ENCODE measurements at places on chromosomes 5 and 9.

DNA sequence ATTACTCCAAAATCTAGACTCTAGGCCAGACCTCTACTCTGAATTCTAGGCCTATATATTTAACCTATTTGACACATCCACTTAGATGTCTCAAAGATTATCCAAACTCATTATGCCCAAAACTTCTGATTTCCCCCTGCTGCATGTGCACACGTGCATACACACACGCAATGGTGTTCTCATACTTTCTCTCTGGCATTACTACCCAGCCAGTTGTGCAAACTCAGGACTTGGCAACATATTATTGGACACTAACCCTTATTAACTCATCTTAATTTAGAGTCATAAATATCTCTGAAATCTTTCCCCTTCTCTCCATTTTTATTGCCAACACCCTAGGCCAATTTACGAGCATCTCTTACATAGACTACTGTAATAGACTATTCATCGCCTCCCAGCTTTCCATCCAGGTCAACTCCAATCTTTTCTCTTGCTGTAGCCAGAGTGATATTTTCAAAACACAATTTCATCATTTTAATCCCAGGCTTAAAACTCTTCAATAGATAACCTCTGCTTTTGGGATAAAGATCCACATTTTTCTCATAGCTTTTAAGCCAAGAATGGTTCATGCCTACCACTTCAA lies 141.2 kb upstream of the VLDLR start:
- DNase-seq: no peak

DNA sequence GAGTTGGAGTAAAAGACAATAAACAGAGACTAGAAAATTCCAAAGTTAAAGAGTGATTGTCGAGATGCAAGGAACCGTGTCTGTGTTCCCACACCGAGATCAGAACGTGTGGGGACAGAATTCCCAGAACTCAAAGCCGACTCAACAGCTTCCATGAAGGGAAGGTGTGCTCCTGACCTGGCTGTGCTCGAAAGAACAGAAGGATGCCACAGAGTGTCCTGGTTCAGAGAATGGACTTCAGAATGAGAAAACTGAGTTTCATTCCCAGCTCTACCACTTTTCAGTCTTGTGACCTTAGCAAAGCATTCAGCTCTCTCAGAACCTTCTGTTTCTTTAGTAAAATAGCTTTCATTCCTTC lies 420.0 kb upstream of the SLC30A5 start:
- DNase-seq: no peak

DNA sequence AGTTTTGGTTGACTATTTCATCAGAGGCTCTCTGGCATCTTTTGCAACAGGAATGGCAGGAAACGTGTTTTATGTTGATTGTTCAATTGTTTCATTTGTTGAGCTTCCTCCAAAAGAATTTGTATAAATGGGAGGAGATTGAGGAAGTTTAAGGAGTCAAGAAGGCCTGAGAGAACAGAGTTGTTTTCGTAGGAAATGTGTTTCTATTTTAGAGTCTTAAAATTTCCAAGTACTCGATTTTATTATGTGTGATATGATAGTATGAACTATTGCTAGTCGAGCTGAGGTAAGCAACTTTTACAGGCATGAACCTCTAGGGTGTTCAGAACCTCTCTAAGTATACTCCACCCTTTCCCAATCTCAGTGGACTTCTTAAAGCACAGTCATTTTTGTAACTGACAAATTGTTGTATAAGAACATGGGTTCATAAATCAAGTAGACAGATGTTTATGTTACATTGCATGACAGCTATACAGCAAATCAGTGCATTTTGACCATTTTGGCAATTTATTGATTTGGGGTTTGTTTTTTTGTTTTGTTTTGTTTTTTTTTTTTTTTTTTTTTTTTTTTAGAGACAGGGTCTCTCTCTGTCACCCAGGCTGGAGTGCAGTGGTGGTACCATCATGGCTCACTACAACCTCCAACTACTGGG lies 47.4 kb downstream of the POLK start:
- DNase-seq: no peak

DNA sequence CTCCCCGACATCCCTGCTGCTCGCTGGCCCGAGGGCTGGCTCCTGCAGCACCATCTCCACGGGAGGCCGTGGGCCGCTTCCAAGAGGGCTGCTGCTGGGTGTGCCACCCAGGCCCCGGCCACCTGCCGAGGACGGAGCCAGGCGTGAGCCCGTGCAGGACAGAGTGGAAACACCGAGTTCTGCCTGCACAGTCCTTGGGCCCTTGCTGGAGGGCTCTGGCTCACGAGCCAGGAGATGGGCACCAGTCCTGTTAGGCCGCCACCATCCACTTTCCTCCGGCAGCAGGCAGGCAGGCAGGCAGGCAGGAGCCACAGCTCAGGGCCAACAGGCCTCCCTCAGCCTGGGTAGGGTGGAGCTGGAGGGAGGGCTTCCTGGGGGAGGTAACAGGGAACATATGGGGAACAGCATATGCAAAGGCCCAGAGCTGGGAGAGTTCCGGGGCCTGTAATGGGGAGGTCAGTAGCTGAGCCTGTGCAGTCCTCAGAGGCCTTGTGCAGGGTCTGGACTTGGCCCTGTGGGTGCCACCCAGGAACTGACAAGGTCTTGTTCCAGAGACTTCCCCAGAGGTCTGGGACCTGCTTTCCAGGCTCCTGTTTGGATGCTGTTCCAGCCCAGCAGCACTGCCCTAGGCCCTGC lies 31.9 kb downstream of the RXRA start:
- no peak for DNase-seq

GRCh38 chr5:37836592-37837413 lies 3.0 kb downstream of the GDNF start:
- no peak for DNase-seq

DNA sequence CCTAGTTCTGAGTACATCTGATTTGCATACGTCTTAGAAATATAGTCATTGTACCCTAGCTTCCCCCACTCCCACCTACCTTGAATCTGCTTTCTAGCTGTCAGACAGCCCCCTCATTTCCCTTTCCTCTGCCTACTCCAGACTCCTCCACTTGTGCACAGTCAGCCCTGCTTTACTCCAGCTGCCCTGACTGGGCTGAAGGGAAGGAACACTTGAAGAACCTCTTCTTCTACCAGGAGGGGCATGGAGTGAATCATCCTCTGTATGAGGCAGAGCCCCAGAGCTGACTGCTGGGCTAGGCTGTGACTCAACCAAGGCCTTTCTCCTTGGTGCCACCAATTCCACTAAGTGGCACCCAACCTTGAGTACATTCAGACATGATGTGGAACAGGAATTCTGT lies 18.1 kb upstream of the ZFR start:
- no peak for DNase-seq

- no peak for DNase-seq
Observed at GRCh38 chr5:72433522-72433921, 73.7 kb downstream of the ZNF366 start.

DNA sequence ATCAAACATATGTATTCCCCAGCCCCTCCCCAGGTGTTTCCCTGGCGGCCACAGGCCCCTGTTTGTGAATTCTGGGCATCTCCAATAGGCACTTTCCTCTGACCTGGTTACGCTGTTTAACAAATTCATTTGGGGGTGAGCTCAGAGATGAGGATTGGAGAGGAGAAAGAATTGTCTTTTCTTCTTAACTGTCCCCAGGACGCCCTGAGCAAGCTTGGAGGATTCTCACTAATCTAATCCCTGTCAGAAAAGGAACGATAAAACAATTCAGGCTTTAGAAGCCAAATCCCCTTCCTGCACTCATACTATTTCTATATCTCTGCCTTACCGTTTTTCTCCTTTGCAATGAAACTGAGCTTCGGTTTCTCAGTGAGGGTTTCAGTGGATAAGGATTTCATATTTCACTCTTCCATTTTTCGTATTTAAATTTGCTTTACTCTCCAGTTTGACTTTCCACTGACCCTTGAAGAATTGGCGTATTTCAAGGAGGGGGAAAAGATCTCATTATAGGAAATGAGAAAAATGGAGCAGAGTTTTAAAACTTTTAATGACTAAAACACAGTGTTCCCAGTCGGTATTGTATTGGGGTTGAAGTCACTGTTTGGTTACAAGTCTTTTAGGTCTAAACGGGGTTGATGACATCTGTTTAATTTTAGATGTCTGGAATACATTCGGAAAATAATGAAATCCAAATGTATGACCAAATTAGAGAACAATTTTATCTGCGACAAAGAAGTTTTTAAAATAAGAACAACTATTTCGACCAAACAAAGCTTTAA lies 180.1 kb downstream of the MACROH2A1 start:
- DNase-seq: no peak

DNA sequence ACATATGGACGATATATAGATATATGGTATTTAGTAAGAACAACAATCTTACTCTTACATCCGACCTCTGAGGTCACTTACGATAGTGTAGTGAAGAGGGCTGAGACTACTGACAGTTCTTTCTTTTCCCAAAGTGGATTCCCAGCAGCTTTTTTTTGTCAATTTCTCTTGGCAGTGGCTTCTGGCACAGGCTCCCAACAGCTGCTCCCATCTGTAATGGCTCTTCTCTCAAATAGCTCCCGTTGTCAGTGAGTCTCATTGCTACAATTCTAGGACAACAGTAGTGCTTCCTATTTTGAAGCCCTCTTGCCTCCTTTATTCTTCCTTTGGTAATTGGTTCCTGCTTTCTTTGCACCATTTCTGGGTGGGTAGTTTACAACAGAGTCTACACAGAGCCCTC lies 68.4 kb downstream of the SLC25A46 start:
- DNase-seq: no peak

DNA sequence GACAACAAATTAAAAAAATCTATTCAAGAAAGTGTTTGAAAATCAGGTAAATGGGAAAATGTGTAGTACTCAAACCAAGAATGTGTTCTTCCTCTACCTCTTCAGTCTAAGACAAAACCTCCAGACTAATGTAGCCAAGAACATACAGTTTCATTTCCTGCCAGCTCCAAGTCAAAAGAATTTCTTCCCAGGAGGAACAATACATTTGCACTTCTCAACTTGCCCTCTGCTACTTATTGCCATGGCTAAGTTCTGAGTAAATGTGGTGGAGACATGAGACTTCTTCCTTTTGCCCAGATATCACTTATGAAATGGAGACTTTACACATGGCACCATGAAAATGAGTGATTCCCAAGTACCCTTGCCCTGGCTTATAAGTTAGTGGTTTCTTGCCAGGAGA lies 2112.2 kb upstream of the C9orf72 start:
- no peak for DNase-seq

DNA sequence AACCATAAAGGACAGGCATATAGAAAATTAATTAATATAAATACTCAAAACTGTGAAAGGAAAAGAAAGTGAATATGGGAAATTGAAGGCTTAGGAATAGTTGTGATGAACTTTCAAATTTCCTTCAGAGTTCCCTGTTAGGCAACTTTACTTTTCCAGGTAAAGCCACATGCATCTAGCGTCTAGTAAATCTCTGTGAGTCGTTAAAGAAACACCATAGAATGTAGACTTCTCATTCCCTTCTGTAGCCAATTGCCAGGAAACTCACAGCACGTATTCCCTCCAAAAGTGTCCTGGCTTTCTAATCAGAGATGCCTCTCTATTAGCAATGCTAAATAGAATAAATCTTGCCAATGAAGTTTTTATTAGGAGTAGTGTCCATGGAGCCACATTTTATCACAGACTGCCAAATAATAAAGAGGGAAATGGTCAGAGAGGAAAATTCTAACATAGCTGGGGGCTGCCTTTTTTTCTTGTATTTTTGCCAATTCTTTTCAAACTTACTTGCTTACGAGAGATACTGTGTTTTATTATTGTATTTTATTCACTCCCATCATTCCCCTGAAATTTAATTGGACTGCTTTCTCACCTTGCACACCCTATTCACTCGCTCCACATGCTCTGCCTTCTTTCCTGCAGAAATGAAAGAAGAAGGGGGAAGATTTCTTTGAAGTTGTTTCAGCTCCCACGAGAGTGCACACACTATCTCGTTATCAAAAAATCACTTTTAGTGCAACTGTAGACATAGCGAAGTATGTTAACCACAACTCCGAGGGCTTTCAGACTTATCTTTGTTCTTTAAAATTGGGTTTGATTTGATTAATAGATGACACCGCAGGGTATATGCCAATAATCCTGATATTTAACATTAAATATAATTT lies 439.0 kb downstream of the CSNK1G3 start:
- no peak for DNase-seq

DNA sequence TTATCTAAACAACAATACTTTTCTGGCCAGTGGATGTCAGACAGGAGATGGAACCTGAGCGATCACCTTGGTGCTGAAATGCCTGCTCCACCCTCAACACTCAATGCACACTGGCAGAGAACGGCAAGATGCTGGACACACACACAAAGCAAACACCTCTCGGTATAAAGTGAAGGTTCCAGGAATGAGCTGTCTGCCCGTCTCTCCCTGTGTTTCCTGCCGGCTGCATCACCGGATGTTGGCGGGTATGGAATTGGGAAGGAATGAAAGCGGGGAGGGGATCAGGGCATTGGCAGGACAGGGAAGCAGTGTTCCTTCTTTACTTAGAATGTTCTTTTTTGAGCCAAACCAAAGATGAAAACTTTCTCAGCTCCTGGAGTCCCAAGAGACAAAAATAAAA lies 59.2 kb downstream of the MED10 start:
- DNase-seq: no peak

DNA sequence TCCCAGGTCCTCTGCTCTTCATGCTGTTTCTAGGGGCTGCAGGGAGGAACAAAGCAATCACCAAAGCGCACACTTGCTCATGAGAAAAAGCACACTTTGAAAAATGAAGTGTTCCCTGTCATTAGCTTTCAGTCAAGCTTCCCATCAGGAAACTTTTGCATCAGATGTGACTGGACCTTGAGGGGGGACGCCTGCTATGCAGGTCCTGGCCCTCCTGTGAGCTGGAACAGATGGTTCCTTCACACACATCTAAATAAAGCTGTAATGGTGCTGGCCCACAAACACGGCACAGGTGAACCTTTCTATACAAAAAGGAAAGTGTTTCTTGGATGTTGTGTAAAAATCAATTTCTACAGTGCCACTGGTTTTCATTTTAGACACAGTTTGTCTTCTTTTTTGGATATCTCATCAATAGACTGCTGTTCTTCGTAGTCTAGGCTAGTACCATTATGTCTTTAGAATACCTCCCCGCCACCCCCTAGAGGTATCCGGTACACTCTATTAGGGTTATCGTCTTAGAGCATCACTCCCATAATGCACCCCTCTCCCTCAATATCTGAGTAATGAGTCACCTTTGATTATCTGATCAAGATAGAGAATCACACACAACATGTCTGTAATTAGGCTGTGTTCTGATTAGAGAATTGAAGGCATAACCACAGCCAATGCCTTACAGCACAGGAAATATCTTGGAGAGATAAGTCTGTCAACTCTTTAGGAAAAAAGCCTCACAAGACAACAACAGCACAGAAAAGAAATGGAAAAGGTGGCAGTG lies 266.3 kb downstream of the TLR4 start:
- DNase-seq: no peak

GRCh38 chr5:1734271-1734907 lies 65.2 kb downstream of the MRPL36 start:
- no peak for DNase-seq

GRCh38 chr9:88583901-88584596 lies 49.1 kb downstream of the NXNL2 start:
- DNase-seq: no peak

- DNase-seq: no peak
Observed at GRCh38 chr5:122183098-122183787, 53.9 kb downstream of the ZNF474 start.

- DNase-seq: no peak
Observed at GRCh38 chr5:91938441-91938840, 555.3 kb upstream of the ARRDC3 start.
